ENCODE measurements at places on chromosomes 16 and 17.

DNA sequence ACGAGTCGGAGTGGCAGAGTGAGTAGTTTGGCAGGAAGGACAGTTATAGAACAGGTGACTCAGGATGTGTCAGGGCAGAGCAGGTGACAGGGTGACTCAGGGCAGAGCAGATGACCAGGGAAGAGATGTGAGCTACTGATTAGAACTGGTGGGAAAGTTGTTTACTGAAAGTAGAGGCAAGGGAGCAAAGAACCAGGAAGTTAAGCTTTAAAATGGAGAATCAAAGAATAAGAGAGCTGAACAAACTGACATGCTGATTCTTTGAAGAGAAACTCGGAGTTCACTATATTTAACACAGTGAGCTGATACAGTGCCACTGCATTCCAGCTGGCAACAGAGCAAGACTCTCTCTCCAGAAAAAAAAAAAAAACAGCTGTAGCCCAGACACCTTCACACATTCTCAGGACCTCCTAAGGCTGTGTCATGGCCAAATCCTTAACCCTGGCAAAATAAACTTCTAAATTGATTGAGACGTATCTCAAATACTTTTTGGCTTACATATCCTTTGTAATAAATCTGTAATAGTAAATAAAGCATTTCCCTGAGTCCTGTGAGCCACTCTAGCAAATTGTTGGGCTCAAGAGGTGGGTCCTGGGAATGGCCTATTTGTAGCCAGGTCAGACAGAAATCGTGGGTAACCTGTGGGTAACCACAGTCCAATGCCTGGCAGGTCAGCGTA is 12.3 kb upstream of the UBE2I start:
- DNase-seq: no peak

DNA sequence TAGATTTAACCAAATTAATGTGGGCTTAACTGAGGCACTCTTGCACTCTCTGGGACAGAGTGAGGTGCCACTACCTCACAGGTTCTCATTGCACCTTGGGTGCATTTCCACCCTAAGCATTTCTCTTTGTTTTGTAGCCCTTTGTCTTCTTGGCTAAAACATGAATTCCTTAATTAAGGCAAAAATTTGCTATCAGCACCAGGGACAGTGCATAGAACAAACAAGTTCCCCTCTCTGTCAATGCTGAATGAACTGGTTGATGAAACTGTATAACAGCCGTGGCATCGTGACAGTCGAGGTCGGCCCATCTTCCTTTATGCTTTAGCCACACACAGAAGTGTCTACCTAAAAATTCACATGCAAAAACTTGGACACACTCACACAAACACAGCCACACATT is 74.8 kb downstream of the HS3ST2 start:
- DNase-seq: no peak

- DNase-seq: no peak
These were observed 144.4 kb upstream of the ZFHX3 start for GRCh38 chr16:73192232-73192894.

DNA sequence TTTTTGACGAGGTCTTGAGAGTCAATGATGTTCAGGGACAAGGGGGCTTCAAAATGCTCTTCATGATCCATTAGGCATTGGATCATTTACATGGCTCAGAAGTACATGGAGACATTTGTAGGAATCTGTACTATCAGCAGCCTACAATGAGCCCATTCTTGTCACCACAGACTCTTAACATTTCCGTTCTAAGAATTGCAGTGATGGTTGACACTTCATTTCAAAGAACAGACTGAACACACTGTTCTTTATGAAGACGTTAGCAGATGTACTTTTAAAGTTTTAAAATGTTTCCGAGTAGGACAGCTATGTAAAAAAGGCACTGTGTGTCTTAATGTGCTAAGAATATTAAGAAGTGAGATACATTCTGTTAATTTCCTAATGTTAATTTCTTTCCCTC is 97.3 kb upstream of the GOT2 start:
- DNase-seq: no peak

GRCh38 chr17:69857412-69857835 is 217.6 kb upstream of the KCNJ16 start:
- no peak for DNase-seq

- no peak for DNase-seq
These were observed 17.7 kb downstream of the PIMREG start for GRCh38 chr17:6461792-6462524.

DNA sequence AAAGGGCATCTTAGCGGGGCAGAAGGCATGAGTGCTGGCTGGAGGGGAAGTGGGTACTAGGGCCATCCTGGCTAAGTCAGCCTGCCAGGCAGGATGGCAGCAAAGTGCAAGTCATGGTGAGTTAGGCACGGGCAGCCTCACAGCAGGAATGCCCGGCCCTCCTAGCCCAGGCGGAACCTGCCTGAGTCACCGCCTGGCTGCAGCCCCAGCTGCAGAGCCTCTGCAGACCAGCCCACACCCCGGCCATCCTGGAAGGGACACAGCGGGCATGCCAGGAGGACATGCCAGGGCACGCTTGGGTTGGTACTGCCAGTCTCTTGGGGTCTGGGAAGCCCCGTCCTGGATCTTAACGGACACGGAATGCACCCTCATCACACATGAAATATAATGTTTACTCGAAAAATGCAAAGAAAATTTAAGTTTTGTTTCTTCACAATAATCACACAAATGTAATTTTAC is 5.0 kb upstream of the ALDH3A1 start:
- no peak for DNase-seq

DNA sequence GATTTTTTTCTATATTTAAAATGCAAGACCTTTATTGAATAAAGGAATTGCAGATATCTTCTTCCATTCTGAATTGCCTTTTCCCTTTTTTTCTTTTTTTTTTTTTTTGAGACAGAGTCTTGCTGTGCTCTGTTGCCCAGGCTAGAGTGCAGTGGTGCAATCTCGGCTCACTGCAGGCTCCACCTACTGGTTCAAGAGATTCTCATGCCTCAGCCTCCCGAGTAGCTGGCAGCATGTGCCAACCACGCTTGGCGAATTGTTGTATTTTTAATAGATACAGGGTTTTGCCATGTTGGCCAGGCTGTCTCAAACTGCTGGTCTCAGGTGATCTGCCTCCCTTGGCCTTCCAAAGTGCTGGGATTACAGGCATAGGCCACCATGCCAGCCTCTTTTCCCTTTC is 151.5 kb downstream of the CEP112 start:
- no peak for DNase-seq

- DNase-seq: no peak
These were observed 15.0 kb upstream of the MT4 start for GRCh38 chr16:56549744-56550385.

- no peak for DNase-seq
These were observed 2.6 kb downstream of the GLIS2 start for GRCh38 chr16:4318451-4318910.

DNA sequence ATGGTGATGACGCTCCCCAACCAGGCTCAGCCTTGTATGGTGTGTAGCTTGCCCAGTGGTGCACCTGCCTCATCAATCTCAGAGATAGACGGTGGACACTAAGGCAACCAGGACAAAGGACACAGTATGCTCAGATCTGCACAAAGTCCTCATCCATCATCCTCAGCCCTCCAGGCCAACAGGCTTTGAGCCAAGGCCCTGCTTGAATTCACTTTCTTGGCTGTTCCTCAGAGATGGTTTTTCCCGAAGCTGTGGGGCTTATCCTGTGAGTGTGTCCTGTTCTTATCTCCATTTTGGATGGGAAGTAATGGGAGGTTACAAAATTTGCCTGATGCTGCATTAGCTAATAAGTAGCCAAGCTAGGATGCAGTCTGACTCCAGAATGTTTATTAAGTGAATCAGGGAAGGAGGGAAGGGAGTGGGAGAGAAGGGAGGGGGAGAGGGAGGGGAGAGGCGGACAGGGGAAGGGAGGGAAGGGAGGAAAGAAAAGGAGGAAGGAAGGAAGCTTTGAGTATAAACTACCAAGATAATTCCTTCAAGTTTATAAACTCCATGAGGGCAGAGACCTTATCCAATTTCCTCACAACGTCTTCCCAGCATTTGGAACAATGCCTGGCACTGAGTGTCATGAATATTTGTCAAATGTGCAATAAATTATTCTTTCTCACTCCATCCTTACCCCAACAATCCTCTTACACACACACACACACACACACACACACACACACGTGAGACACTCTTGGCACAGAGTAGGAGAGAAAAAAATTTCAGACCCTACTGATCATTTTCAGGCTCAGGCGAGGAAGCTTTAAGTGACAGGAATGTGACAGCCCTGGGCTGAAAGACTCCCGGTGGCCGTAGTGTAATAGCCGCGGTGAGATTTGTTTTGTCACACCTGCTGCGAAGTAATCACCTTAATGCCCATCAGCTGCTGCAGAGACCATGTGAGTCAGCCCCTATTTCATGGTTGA is 84.3 kb downstream of the BMERB1 start:
- no peak for DNase-seq

- DNase-seq: no peak
These were observed 24.8 kb downstream of the MYO18A start for GRCh38 chr17:29155227-29155965.

DNA sequence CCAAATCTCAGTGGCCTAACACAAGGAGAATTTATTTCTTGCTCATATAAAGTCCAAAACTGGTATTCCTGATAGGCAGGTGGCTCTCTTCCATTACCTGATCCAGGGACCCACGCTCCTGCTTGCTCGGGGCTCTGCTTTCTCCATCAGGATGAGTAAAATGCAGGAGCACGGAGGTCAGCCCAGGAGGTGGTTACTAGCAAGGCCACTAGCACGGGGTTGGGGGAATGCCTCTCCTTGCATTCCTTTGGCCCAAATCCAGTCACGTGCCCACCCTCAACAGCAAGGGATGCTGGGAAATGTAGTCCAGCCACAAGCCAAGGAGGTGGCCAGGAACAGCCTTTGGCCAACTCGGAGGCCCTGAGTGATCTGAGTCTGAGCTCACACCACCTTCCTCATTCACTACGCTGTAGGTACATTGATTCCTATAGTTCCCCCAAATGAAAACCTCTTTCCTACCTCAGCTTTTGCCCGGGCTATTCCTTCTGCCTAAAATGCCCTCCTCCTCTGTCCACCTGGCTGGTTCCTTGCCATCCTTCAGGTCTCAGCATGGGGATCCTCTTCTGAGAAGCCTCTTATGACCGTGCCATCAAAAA is 38.3 kb upstream of the HAPSTR1 start:
- no peak for DNase-seq

GRCh38 chr16:48053418-48053745 is 102.4 kb downstream of the ABCC12 start:
- DNase-seq: no peak

GRCh38 chr16:35215287-35215686 is 1755.9 kb downstream of the TP53TG3F start:
- DNase-seq: no peak

GRCh38 chr16:89945654-89946053 is 2.9 kb upstream of the DEF8 start:
- no peak for DNase-seq

- DNase-seq: no peak
These were observed 10.0 kb downstream of the SLC38A8 start for GRCh38 chr16:84032458-84033178.

- no peak for DNase-seq
These were observed 17.4 kb downstream of the RNF43 start for GRCh38 chr17:58399974-58400373.

- no peak for DNase-seq
These were observed 18.1 kb upstream of the MTMR4 start for GRCh38 chr17:58532555-58532951.

GRCh38 chr17:61259360-61259759 is 140.3 kb upstream of the TBX2 start:
- no peak for DNase-seq

GRCh38 chr16:85631802-85632393 is 18.8 kb downstream of the GSE1 start:
- no peak for DNase-seq

Data from stimulated activated CD8-positive, alpha-beta memory T cell treated with anti-CD3 and anti-CD28 coated beads, Interleukin-7, amount 100 ng/mL, for 24 hours (primary cell).